ENCODE measurements at places on chromosomes 16 and 17. TPM values are rescaled to one million over a fixed set of nuclear protein-coding genes. Genes with fewer than 3 reads are reported as not detected.

GRCh38 chr17:69581061-69581961 is 166.8 kb downstream of the MAP2K6 start:
- DNase-seq = no peak
- no peaks in the 10 kb centered on the region for H3K36me3 ChIP-seq
- H3K4me1 ChIP-seq = no peaks in the 10 kb centered on the region
- peaks cover 4% of the 10 kb centered on the region for H3K27me3 ChIP-seq
- H3K27ac ChIP-seq = no peak overlapping the region

The ITPRIPL2 gene
- total RNA-seq = 39.2 TPM

DNA sequence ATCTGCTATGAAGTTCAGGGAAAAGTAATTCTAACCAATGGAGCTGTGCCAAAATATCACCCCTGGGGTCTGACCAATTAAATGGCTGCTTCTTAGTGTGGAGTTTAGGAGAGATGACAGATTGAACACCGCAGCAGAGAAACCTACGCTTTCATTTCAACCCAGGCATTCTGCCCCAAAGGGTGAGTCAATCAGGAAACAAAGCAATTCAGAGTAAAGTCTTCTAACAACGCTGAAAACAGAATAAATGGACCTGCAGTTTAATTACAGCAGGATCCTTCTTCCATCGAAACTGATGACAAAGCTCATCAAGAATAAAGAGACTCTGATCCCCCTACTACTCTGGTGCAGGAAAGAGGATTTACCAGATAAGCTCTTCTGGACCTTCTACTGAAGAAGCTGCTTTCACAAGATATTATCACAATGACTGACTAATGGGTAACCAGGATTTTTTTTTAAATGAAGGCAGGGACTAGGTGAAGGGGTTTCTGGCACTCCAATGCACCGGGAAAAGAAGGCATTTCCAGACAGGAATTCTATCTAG is 16.7 kb downstream of the RFFL start:
- H3K27ac ChIP-seq = peak overlapping the region; percentile 46
- no peak for DNase-seq
- H3K36me3 ChIP-seq = no peaks in the 10 kb centered on the region

DNA sequence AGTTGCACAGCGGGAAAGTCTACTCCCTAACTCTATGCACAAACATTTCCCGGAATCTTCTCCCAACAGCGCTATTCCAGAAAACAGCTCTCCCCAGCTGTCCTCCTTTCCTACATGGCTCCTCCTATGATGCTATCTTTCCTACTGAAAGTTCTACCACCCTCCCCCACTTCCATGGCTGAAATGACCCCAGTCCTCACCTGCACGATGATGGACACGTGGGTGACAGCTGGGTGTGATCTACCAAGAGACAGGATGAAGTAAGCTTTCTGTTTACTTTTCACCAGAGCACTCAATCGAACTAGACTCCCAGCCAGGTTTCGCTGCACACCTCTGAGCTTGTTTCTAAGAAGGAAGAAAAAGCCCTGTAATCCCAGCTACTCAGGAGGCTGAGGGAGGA is 10.7 kb downstream of the CTC1 start:
- H3K4me1 ChIP-seq = peaks cover 3% of the 10 kb centered on the region
- H3K4me3 ChIP-seq = no peak overlapping the region
- no peaks in the 10 kb centered on the region for H3K27me3 ChIP-seq

- H3K27ac ChIP-seq = no peak overlapping the region
- H3K27me3 ChIP-seq = no peaks in the 10 kb centered on the region
- peaks cover 9% of the 10 kb centered on the region for H3K4me1 ChIP-seq
- H3K4me3 ChIP-seq = no peak overlapping the region
Measured at GRCh38 chr17:65013613-65014391, 42.7 kb downstream of the GNA13 start.

DNA sequence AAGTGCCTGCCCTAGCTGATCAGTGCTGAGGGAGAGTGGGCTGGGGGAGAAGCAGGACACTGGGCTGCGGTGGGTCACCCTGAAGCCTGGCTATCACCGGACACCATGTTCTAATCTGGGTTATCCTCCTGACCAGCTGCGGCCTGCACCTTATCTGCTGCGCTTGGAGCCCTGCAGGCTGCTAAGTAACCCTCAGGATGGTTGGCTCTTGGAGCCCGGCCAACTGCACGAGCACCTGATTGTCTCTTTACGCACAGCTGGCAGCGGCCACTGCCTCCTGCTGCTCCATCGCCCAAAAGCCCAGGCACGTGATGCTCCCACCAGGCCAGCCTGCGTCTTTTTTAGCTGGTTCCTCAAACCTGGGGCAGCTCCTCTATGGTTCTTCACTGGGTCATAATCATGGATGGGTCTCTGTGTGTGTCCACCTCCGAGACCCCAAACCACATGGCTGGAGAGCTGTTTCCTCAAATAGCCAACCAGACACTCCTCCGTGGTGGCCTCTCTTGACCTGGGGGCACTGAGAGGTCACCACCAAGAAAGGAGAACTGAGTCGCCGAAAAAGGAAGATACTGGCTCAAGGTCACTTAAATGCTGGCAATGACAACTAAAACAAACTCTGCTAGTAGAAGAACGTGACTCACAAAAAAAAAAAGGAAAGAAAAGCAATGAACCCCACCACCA is 21.7 kb downstream of the SPHK1 start:
- H3K4me3 ChIP-seq = no peak overlapping the region
- H3K4me1 ChIP-seq = peaks cover 11% of the 10 kb centered on the region
- no peak for DNase-seq
- no peaks in the 10 kb centered on the region for H3K27me3 ChIP-seq

GRCh38 chr17:48642059-48642842 is 16.1 kb upstream of the HOXB9 start:
- no peaks in the 10 kb centered on the region for H3K36me3 ChIP-seq
- peaks cover 4% of the 10 kb centered on the region for H3K4me1 ChIP-seq
- H3K27me3 ChIP-seq = peaks cover 96% of the 10 kb centered on the region
- no peak overlapping the region for H3K4me3 ChIP-seq

- H3K36me3 ChIP-seq = no peaks in the 10 kb centered on the region
- peaks cover 13% of the 10 kb centered on the region for H3K4me1 ChIP-seq
- no peak overlapping the region for H3K27ac ChIP-seq
- peaks cover 36% of the 10 kb centered on the region for H3K27me3 ChIP-seq
- no peak overlapping the region for H3K4me3 ChIP-seq
- no peak for DNase-seq
Measured at GRCh38 chr17:43928609-43929008, 13.7 kb downstream of the PPY start.

Measured in type B pancreatic cell (in vitro differentiated cells).